ENCODE measurements at places on chromosomes 2 and 18. TPM values are rescaled to one million over a fixed set of nuclear protein-coding genes. Genes with fewer than 3 reads are reported as not detected.

GRCh38 chr2:231399853-231400680, 4.6 kb downstream of the B3GNT7 start:
- DNase-seq: no peak
- no peak overlapping the region for H3K27ac ChIP-seq
- H3K4me3 ChIP-seq: no peak overlapping the region

GRCh38 chr2:148603562-148603920, 41.0 kb upstream of the EPC2 start:
- no peaks in the 10 kb centered on the region for H3K27me3 ChIP-seq
- H3K4me3 ChIP-seq: no peak overlapping the region
- H3K36me3 ChIP-seq: no peaks in the 10 kb centered on the region
- no peak overlapping the region for H3K27ac ChIP-seq

GRCh38 chr18:60100778-60101177, 201.0 kb downstream of the PMAIP1 start:
- H3K27ac ChIP-seq: no peak overlapping the region
- H3K36me3 ChIP-seq: no peaks in the 10 kb centered on the region
- no peaks in the 10 kb centered on the region for H3K27me3 ChIP-seq
- H3K4me3 ChIP-seq: no peak overlapping the region
- DNase-seq: no peak
- no peaks in the 10 kb centered on the region for H3K4me1 ChIP-seq

The SEMA4F gene
- 8.3 TPM for total RNA-seq

The SLC66A3 gene
- 59.7 TPM for total RNA-seq

The CDK5R2 gene
- 0.49 TPM for total RNA-seq

The CLEC4F gene
- total RNA-seq: 0.49 TPM

All from vagina (tissue), 2 donors.